ENCODE measurements at places on chromosomes 7 and 10.

DNA sequence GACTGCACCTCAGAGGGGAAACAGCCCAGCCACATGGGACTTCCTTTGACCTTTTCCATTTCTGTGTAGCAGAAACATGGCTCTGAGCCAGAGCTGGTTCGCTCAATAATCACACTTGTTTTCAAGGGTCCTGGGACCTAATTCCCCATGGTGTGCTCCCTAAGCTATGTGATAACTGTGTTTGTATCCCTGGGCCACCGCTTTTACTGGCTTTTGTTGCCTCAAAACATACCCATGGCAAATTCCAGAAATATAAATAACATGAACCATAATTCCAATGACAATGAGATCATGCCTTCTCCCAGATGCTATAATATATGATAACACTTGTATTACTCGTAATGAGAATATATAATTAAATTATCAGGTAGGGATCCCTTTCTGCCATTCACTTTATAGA, 196.4 kb downstream of the GFRA1 start:
- no peak for DNase-seq

- DNase-seq, result no peak
Observed at GRCh38 chr7:120993553-120994191, 5.2 kb downstream of the CPED1 start.

- no peak for DNase-seq
Observed at GRCh38 chr7:138407792-138408191, 52.3 kb upstream of the TRIM24 start.

DNA sequence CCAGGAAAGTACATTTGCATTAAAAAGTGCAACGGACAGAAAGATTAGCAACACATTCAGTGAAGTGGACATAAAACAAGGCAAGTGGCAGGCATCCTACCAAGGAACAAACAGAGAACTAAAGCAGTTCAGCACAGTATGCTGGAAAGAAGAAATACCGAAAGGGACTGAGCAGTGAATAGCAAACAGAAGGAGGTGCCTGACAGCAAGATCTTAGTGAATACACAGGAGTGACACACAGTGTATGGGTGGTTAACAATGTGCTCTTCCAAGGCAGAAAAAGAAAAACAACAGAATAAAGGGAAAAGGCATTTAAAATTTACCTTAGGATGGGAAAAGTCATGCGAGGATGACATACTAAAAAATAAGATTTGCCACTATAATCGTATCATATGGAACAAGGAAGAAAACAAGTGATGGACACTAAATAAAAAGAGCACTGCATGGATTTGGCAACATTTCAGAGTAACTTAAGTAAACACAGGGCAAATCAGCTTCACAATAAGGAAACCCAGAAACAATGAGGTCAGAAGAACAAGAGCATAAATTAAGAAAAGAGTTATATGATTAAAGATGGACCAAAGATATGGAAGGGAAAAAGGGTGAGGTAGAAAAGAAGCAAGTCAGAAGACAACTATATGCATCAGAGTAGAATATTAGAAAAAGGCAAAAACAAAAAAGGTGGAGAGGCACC, 29.5 kb downstream of the MEST start:
- no peak for DNase-seq

DNA sequence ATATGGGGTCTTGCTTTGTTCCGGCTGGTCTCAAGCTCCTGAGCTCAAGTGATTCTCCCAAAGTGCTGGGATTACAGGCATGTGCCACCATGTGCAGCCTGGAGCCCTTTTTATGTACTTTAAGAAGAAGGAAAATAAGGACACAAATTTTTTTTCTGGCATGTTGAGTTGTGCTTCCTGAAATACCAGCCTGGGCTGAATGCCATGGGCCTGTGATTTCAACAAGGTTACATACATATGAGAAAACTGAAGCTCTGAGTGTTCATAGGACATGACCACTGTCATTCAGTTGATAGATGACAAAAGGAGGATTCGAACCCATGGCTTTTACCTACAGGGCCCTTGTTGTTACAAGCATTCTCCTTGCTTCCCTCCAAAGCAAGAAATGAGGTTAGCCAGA, 36.1 kb downstream of the ST8SIA6 start:
- DNase-seq, result no peak

- DNase-seq, result no peak
Observed at GRCh38 chr10:37860494-37861190, 3.2 kb upstream of the ZNF248 start.

- no peak for DNase-seq
Observed at GRCh38 chr7:104530251-104530650, 201.8 kb downstream of the LHFPL3 start.

- no peak for DNase-seq
Observed at GRCh38 chr7:151769188-151769821, 107.6 kb downstream of the PRKAG2 start.

DNA sequence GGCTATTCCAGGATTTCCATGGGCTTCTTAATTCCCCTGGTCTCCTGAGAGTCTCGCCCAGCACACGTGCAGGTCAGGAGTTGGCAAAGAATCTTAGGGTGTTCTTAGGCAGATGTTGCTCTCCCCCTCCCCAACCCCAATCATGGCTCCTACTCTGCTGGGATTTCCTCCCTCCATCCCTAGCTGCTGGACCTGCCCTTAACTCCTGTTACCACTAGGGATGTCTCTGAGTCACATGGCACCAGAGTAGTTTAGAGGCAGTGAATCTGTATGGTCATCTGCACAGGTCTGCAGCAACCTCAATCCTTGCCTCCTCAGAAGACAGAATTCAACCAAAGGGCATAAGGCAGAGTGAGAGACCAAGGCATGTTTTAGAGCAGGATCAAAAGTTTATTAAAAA, 51.8 kb upstream of the CHST3 start:
- no peak for DNase-seq

GRCh38 chr7:685540-685939, 41.0 kb upstream of the DNAAF5 start:
- no peak for DNase-seq

DNA sequence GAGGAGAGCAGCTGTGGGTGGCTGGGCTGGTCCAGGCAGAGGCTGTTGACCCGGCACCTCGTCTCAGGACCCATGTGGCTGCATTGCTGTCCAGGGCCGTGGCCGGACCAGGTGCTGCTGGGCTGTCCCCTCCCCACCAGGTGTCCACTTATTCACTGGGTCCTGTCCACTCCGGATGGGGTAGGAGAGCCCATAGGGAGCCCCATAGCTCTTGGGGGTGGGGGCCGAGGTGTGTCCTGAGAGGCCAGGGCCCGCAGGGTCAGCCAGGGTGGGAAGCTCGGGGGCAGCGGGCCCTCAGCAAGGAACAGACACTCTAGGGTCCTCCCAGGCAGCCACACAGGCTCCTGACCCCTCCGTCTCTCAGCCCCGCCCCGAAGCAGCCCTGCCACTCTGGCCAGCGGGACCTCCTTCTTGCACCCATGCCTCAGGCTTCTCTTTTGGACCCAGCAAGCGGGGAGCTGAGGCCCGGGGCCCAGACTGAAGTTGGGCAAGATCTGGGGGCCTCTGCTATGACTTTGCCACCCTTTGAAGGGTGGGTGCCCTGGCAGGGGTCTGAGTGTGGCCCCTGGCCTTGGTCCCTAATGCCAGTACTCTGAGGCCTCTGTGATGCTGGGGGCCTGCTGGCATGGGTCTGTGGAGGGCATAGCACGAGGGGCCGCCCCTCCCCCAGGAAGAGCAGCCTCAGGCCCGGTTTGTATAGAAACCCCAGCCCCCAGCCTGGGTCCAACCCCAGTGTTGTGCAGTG, 86.4 kb downstream of the NKX6-2 start:
- no peak for DNase-seq

DNA sequence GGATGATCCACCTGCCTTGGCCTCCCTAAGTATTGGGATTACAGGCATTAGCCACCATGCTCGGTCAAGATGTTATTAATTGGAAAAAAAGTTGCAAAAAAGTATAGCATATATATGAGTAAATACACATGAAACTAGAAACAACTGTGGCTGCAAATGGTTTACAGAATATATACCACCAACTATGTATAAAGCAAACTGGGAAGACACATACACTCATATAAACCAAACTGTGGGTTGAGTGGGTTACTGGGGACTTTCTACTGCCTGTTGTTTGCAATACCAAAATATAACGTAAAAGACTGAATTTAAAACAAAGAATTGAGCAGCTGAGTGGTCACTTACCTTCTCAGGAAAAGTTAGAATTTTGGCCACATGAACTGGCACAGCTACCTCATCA, 8.1 kb downstream of the POLR3A start:
- no peak for DNase-seq

- no peak for DNase-seq
Observed at GRCh38 chr7:86942995-86943394, 116.5 kb downstream of the ELAPOR2 start.

DNA sequence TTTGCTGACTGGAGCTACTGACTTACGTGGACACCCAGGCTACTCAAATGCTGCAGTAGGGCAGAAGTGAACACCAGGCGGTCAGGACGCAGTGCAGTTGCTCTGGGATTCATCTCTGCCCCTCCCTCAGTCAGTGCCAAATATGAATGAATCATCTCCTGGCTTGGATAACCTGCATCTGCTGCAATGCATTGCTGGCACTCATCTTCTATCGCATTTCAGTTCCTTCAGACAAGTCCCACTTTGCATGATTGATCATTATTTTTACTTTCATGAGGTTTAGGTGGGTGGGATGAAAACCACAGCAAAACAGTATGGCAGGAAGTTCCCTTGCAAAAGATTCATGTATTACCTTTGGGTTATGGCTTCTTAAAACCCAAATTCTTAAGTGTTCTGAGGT, 224.6 kb upstream of the NRP1 start:
- DNase-seq, result no peak

DNA sequence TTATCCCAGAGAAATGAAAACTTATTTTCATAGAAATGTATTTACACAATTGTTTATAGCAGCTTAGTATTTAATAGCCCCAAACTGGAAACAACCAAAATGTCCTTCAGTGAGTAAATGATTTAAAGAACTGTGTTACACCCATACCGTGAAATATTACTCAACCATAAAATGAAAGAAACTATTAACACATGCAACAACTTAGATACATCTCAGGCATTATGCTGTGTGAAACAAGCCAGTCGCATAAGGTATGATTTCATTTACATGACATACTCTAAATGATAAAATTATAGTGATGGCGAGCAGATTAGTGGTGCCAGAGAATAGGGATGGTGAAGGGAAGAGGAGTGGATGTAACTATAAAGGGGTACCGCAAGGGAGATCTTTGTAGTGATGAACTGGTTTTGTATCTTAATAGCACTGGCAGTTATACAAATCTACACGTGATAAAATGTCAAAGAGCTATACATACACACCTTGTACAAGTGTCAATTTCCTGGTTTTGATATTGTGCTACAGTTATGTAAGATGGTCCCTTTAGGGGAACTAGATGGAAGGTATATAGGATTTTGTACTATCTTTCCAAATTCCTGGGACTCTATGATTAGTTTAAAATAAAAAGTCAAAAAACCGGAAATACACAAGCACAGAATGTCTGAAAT, 40.5 kb downstream of the MACC1 start:
- no peak for DNase-seq

- DNase-seq, result no peak
Observed at GRCh38 chr10:70588859-70589570, 13.5 kb downstream of the PRF1 start.

DNA sequence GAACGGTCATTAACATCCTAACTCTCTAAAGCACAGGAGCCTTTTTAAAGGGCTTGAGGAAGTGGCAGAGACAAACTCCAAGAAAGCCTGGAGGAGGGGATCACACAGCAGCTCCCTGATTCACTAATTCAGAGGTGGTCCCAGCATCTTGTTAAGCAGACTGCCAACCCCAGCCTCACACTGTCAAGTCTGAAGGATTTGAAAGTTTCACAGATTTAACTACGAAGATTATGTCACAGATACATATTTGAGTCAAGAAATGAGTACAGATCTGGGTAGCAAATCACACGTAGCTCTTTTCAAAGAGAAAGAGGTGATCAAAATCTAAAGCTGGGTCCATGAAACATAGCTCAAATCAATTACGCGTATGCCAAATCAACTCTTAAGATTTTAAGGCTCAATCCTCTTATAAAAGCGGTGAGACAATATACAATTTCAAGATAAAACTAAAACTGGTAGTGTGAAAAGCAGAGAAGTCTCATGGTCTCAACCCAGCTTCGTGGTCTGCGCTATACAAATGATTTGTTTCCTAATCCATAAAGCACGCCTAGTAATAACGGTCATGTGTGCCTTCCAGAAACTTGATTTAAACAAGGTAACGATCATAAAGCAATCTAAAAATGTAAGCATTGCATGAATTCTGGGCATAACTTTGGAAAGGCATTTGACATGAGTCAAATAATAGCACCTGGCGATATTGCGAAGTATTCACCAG, 229.9 kb upstream of the MKLN1 start:
- no peak for DNase-seq

DNA sequence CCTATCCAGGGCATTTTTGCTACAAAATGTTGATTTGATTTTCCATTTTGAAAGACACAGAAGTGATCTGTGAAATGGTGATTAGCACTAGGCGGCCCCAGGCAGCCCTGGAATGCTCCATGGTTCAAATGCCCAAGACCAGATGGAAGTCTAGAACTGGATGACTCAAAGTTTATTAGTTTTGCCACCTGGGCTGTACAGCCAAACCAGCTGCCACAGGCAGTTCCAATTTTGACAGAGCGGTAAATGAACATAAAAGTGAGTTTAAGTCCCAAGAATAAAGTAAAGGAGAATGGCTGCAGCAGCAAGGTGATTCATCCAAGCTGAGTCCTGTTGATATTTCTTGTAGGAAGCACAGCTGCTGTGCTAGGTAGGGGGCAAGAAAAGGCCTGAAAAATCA, 180.5 kb downstream of the SUGCT start:
- no peak for DNase-seq
